ENCODE measurements at places on chromosomes 11 and 22.

- DNase-seq: no peak
Measured at GRCh38 chr11:93537767-93538261, 5.4 kb downstream of the SMCO4 start.

GRCh38 chr11:97516688-97517087, 1126.9 kb downstream of the JRKL start:
- no peak for DNase-seq

GRCh38 chr11:30567120-30567519, 19.0 kb downstream of the MPPED2 start:
- no peak for DNase-seq

GRCh38 chr22:20571531-20572007, 64.2 kb downstream of the MED15 start:
- DNase-seq: peak; percentile 48

DNA sequence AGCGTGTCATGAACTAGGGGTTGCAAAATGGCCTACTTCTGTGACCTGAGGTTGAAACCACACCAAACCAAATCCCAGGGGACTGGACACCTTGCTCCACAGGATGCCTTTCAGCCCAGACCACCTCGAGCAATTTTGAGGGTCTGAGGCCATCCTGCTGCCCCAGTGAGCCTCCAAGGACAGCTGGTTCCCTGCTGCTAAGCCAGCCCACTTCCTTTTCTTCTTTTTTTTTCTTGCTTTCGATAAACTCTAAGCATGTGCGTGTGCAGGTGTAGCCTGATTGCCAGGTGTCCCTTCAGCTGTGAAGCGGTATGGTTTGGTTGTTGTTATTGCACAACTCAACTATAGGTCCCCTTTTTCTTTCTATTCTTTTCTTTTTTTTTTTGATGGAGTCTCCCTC, 2.7 kb downstream of the CRYBB1 start:
- DNase-seq: no peak

- DNase-seq: no peak
Measured at GRCh38 chr11:65954771-65955170, 6.8 kb upstream of the SART1 start.

DNA sequence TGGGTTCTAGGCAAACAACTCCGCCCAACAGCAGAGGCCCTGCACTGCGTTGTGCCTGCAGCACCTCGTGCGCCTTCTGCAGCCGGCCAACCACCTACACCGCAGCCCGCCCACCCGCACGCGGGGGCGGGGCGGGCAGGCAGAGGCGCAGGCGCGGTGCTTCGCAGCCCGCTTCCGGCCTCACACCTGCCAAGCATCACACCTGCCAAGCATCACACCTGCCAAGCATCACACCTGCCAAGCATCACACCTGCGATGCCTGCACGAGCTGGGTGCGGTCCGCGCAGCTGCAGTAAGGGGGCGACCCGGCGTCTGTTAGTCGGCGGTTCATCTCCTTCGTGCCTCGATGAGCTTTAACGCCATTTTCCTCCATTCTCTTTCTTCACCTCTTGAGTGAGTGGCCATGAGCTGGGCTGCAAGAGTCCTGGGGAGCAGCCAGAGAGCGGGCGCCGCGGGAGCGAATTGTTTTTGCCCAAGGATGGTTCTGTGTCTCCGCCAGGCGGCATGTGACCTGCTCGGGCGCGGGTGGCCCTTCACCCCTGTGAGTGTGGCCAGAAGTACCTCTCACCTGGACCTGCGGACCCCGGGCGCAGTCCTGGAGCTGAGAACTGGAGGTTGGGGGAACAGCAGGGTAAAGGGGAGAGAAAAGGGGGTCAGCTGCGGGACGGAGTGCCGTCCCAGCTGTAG, at the start of gene LDHAL6A:
LDHAL6A (plus strand) TSS at position 171 of the 687 bp plus-strand sequence. CDS start 825 bp downstream, outside the sequence.
- no peak for DNase-seq

- DNase-seq: no peak
Measured at GRCh38 chr22:40726514-40726913, 47.2 kb downstream of the MCHR1 start.

GRCh38 chr11:129426776-129427175, 51.1 kb downstream of the BARX2 start:
- DNase-seq: no peak

DNA sequence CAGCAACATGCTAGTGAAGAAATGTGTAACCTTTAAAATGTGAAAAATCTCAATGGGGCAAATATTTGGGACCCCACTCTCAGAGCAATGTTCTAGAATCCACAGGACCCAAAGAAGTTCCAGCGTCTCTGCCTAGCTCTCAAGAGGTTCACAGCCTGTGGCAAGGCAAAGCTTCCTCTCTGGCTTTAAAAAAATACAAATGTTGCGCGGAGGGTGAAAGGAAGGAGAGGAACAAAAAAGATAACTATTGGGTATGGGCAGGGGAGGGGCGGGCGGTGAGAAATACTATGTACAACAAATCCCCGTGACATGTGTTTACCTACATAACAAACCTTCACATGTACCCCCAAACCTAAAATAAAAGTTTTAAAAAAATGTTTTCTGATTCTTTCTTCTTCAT, 53.6 kb downstream of the PITPNB start:
- no peak for DNase-seq

DNA sequence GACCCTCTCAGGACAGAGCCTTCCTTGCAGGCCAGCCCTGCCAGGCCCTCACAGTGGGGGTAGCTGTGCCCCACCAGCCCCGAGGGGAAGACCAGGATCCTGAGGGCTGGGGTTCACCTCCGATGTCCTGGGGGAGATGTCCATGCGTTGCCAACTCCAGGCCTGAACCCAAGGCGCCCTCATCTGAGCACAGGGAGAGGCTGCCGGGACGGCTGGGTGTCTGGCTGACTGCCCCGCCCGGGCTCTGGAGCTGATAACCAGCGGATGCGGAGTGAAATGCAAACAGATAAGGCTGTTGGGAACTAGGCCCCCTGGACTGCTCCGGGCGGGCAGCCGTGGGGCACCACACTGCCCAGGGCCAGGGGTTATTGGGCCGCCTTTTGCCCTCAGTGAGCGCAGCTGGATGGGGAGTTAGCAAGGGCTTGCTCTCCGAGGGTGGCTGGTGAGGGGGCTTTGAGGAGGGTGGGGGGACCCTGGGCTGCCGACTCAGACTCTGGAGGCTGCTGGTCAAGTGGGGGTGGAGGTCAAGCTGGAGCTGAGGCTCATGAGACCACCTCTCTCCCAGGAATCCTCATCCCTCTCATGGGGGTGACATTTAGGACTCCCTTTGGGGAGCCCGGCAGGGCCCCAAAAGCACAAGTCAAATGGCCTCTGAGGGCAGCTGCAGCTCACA, 5.6 kb upstream of the MUC6 start:
- no peak for DNase-seq

GRCh38 chr11:57566905-57567514, 462 bp downstream of the UBE2L6 start:
- peak; percentile 69 for DNase-seq

DNA sequence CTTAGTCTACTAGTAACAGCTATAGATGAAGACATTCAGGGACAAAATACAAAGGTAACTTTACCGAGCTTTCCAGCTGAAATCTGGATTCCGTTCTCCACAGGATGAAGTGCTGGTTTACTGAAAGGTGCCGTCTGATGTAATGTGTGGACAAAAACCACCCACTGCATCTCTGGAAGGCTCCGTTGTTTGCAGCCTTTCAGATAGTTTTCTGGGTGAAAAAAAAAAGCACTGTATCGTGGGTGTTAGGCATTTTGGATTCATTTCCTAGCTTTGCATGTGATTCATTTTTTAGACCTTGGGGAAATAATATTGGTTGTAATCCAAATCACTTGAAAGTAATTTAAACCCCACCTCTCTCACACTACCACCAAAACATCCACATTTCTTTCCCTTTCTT, 10.4 kb downstream of the JAM3 start:
- DNase-seq: no peak

GRCh38 chr11:1131033-1131911, 26.5 kb upstream of the MUC5AC start:
- DNase-seq: no peak

- DNase-seq: no peak
Measured at GRCh38 chr11:87315229-87315628, 277.5 kb downstream of the TMEM135 start.
